Right lung (tissue), 10 donors: ENCODE measurements at places on chromosomes 6 and 20. TPM values are rescaled to one million over a fixed set of nuclear protein-coding genes. Genes with fewer than 3 reads are reported as not detected.
A peak's percentile ranks its signal among the peaks of the same experiment; 100 is the strongest.

DNA sequence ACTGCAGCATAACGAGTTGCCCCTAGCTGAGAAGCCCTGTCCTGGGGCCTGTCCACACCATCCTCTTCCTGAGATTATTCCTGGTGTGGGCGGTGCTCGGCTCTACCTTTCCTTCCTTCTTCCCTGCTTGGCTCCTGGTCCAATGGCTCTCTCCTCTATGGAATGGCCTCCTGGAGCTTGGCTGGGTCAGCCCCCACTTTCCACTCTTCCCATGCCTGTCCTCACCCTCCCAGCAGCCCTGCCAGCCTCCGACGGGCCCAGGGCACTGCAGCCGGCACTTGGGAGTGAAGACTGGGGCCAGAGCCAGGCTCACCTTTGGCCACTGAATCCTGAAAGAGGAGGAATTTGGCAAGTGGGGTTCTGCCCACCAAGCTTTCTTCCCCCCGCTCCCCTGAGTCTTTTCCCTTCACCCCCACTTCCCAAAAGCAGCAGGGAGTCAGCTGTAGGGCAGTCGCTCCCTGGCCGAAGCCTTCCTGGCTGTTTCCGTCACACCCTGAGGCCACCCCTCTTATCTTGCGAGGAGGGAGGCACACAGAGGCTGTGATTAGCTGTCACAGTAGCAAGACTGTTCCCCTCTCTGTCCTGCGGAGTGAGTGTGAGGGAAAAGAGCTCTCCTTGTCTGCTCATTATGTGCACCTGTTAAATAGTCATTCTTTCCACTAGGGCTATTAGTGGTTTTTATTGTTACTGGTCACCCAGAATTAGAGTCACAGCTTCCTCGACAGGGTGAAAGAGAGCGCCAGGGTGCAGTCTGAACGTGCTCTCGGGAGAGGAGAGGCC lies 6.3 kb upstream of the CDSN start:
- DNase-seq, result no peak

DNA sequence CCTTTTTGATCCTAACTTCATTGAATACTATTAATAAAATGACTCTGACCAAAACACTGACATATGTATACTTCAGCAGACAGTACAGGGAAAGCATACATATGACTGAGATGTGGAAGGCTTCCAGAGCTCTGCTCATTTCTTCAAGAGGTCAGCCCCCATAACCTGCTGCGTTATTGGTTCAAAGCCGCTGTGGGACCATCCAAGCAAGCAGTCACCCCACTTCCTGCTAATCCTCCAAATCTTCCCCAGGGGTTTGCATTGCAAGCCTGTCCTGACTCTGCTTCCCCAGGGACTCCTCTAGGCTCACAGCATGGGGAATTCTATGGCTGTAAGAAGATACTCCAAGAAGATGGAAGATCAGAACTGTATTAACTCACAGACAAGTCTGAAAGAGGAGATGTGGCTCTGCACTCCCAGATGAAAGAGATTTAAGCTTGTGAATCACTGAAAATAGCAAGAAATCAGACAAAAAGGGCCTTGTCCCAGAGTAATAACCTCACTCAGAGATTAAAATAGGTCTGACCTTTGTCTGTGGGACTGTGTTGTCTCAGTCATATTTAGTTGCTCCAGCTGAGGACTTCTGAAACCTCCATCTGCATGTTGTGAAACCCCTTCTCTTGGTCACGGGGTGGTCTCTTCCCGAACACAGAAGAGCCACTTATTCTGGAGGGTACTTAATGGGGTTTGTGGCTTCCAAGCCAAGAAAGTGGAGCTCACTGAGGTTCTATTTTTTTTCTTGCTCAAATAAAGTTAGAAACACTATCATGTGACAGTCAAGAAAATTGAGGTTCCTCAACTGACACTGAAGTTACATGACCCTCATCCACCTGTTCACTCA lies 101.5 kb upstream of the MARCKS start:
- no peak for DNase-seq

Gene TREM2
- not detected for polyA plus RNA-seq

Gene TDP2
- polyA plus RNA-seq, result 51.1 TPM

GRCh38 chr6:474453-475185 lies 83.1 kb downstream of the IRF4 start:
- DNase-seq, result no peak

DNA sequence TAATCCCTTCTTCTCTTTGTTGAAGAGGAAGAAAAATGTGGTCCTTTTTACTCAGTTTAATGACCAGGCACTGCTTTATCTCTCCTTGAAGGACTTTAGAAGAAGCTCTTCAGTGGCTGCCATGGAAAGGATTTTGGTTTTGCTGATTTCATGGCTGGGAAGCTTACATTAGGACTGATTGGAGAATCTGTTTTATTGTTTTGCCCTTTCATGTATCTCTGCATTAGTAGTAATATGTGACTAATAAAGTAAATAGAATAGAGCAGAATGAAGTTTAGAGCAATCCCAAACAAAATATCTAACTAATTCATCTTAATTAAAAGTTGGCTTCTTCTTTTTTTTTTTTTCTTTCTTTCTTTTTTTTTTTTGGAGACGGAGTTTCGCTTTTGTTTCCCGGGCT lies 502.9 kb downstream of the HAO1 start:
- no peak for DNase-seq

DNA sequence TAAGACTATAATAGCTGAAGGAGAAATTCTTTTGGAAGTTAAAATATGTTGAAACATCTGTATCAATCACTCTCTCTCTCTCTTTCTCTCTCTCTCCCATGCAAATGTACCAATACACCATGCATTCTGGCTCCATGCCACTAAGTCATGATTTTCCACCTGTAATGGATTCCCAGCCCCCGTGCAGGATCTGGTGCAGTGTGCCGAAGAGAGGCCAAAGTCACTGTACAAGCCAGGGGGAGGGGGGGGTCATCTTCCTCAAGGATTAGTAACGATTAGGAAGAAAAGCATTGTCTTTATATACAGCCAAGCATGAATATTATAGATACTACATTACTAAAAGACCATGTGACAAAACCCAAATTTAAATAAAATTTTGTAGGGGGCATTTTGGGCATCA lies 725.1 kb downstream of the KIF16B start:
- DNase-seq, result no peak

- no peak for DNase-seq
These were observed 80.2 kb downstream of the IRAK1BP1 start for GRCh38 chr6:78947529-78947928.

- peak; percentile 82 for DNase-seq
These were observed 9.0 kb downstream of the EXOC2 start for GRCh38 chr6:683742-684440.

DNA sequence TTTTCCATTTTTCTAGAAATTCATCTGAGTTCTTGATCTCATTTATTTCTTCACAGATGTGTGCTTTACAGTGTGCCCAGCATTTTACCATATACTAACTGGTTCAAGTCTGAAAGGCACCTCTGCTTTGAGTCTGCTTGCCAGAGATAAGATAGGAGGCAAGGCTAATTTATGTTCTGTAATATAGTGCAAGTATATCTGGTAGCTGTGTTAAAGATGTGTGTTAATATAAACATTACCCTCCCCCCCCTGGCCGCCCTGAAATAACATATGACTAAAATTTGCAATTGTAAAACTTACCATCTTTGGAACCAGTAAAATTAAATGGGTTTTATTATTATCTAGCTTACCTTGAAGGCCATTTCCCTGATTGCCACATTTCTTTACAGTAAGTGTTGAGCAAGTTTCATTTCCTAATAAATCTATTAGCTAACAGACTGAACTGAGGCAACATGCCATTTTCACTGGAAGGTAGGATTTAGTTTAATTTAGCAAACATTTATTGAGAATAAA lies 2.7 kb downstream of the FBXO9 start:
- no peak for DNase-seq

Gene SAPCD1
- polyA plus RNA-seq, result 8.2 TPM

GRCh38 chr20:1062334-1063010 lies 55.9 kb upstream of the PSMF1 start:
- no peak for DNase-seq

GRCh38 chr20:33693741-33694638 lies 7.8 kb upstream of the E2F1 start:
- DNase-seq, result peak; percentile 60

DNA sequence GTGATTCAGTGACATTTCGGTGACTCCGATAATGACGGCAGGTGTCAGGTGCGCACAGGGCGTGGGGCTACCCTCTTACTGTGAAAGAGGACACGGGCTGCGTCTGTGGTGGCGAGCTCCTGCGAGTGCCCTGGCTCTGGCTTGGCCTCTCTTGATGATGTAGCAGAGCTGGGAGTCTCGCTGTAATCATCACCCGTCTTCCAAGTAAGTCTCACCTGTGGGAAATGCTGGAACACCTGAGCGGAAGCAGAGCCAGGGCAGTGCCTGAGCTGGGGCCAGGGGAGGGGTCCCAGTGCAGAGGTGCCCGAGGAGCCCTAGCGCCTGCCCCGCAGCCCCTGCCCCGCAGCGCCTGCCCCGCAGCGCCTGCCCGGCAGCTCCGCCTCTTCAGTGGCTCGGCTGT lies 4.8 kb downstream of the OSBPL2 start:
- DNase-seq, result no peak

DNA sequence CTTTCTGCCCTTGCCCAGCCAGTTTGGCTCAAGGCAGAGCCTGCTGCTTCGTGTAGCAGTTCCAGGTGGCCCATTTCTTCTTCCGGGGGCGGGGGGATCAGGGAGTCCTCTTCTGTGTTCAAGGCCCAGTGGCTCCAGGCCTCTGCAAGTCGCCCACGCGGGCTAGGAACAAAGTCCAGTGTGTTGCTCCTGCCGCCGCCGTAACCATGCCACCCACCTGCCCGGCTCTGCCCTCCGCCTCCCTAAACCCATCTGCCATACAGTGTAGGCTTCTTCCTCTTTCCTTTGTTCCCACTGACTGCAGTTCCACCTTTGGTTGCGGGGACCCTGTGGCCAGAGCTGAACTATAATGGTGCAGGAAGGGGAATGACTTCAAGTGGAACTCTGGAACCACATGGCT lies 43.9 kb upstream of the SRF start:
- DNase-seq, result no peak

GRCh38 chr6:35381132-35381531 lies 38.8 kb downstream of the PPARD start:
- DNase-seq, result no peak

Gene RNF182
- polyA plus RNA-seq, result 4.3 TPM

Gene HFE
- 10.6 TPM for polyA plus RNA-seq

Gene CNR1
- polyA plus RNA-seq, result 0.10 TPM

DNA sequence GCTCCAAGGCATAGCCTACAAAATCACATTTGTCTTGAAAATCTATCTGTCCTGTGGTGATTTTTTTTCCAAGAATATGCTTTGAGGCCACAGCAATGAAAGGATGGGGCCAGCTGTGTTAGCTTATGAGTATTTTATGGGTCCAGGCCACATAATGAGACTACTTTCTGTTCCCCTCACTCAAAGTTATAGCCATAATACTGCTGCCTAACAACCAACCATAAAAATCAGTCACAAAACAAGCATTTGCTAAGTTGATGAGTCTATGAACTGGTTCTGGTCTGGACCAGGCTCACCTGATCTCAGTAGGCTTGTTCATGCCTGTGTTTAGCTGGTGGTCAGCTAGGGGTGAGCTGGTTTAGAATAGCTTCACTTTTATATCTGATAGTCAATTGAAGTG lies 192.5 kb upstream of the PLCB4 start:
- DNase-seq, result no peak

DNA sequence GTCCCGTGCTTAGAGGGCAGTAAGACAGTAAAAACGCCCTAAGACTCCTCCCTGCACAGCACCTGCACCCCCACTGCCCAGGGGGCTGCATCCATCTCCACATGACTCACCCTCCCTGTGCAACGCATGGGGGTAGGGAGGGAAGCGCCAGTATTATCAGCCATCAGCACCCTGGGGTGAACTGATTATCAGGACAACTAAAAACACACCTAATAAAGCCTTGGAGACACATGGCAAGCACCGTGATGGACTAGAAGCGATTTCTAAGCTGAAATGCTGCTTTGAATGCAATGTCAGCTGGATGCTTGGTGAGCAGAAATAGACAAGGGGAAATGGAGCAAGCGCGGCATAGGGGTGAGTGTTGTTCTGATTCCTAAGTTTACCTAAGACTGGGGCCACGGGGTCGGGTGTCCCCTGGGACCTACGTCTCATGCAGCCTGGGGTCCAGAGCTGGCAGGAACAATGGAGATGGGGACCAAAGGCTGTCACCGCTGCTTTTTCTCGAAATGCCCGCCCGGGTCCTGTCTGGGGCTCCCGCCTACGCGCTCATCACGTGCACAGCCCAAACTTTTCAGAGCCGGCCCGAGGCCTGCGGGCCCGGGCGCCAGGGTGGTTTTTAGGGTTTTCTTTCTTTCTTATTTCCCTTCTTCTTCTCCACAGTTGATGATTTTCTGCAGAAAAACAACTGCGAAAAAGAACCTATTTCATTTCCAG lies 702 bp upstream of the TNFAIP3 start:
- no peak for DNase-seq

- peak; percentile 30 for DNase-seq
These were observed 326.7 kb upstream of the NOX3 start for GRCh38 chr6:155782320-155782731.

- no peak for DNase-seq
These were observed 259.7 kb downstream of the HDGFL1 start for GRCh38 chr6:22829070-22829469.

Gene APOM
- polyA plus RNA-seq, result 4.5 TPM

GRCh38 chr6:137570393-137570792 lies 76.2 kb upstream of the OLIG3 start:
- DNase-seq, result peak; percentile 15

Gene CD93
- polyA plus RNA-seq, result 163 TPM

GRCh38 chr6:72922401-72922800 lies 300.5 kb downstream of the KCNQ5 start:
- no peak for DNase-seq

DNA sequence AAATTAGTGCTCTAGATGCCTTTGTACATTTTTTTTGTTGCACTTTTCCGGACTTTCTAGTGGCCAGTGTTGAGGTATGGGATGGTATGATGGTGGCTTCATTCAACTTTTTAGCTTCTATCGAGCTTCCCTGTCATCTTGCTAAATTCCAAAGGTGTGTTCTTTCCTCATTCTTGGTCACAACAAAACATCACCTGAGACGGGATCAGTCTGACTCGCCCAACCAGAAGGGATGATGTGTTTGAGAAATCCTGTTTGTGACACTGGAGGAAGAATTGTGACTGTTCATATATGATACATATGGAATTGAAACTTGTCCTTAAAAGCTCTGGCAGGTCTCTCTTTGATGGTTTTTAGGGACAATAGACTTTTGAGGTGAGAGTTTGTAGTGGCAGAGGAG lies 33.8 kb downstream of the KCNS1 start:
- no peak for DNase-seq

Gene TMEM244
- not detected for polyA plus RNA-seq

Gene RAB5IF
- polyA plus RNA-seq, result 40.8 TPM

DNA sequence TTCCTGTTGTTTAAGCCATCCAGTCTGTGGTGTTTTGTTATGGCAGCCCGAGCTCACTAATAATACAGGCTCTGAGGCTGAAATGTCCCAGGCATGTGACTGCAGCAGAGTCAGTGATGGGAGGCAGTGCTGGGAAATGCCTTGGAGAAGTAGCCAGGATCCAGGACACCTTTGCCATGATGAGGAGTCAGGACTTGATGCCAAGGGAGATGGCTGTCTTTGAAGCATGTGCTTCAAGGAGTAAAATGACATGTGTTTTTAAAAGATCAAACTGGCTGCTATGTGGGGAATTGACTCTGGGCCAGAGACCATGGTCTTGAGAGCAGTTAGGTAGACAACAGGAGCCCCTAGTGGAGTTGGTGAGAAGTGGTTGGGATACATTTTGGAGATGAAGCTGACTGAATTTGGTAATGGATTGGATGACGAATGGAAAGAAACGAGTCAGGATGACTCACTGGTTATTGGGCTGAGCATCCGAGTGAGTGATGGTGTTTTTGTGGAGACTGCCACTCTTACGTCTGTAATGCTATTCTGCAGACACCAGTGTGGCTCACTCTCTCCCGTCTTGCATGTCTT lies 322.2 kb downstream of the PLCB1 start:
- DNase-seq, result no peak
